ENCODE measurements at places on chromosomes 7 and 10.

- no peak for DNase-seq
Measured at GRCh38 chr7:35967366-35968139, 166.7 kb downstream of the SEPTIN7 start.

GRCh38 chr10:9443758-9444157, 1389.3 kb downstream of the GATA3 start:
- no peak for DNase-seq

- no peak for DNase-seq
Measured at GRCh38 chr7:37353949-37354655, 94.6 kb downstream of the ELMO1 start.

DNA sequence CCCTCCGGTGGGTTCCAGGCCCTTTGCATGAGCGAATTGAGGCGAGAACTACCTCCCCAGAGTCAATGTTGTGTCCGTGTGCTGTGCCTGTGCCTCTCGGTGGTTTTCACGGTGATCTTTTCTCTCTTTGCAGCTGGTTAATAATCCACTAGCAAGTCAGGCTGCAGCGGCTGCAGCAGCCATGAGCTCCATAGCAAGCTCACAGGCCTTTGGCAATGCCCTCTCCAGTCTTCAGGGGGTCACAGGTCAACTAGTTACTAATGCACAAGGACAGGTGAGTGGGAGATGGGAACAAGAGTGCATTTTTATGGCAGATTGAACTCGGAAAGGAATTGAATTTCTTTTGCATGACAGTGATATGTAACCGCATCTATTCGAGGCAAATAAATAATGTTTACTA, 159.7 kb upstream of the YAE1 start:
- DNase-seq: no peak

DNA sequence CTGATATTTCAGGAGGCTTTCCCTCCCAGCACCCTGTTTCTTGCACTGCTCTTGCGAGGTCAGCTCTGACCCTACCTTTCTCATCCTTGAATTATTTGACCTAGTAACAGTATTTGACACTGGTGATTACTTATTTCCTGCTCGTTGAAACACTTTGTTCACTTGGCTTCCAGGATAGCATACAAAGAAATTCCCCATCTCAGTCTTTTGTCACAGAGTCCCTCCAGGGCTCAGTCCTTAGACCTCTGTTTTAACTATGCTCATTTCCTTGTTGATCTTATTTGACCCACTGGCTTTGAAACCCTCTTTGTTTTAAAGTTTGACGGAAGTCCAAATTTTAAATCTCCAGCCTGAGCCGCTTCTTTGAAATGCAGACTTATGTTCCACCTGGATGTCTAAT, 29.9 kb downstream of the BMPR1A start:
- DNase-seq: no peak

GRCh38 chr10:120609006-120609405, 152.0 kb downstream of the PLPP4 start:
- DNase-seq: no peak

DNA sequence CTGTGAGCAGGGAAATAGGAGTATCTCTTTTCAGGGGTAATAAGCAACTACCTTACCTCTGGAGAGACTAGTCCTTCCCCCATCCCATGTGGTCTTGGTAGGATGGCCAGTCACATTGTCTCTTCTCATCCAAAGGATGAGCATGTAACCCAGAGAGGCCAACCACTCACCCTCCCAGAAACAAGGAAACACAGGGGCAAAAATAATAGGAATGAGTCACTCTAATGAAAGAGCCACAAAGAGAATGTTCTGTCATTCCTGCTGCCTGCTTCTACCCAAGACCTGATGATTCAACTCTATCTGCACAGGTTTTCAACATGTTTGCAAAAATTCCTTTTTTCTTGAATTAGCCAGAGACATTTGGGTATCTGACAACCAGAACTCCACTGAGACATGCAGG, 99.3 kb upstream of the NFE2L3 start:
- no peak for DNase-seq

DNA sequence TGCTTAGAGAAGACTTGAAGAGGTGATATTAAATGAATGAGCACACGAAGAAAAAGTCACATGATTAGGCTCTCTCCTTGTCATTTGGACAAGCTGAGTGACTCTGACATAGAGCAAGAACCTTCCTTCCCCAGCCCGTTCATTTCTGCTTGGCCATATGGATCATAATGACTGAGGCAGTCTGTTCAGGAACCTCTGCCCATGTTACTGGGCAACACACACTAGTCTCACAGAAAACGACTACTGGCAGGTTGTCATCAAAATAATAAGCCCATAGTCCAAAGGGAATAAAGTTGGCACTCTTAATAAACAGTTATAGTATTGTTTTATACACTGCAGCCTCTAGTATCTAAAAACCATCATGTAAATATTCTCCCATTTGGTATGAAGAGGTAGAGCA, 635.0 kb downstream of the REEP3 start:
- DNase-seq: no peak

All from suprapubic skin (tissue), 4 donors.